ENCODE measurements at places on chromosomes 2 and 18.

DNA sequence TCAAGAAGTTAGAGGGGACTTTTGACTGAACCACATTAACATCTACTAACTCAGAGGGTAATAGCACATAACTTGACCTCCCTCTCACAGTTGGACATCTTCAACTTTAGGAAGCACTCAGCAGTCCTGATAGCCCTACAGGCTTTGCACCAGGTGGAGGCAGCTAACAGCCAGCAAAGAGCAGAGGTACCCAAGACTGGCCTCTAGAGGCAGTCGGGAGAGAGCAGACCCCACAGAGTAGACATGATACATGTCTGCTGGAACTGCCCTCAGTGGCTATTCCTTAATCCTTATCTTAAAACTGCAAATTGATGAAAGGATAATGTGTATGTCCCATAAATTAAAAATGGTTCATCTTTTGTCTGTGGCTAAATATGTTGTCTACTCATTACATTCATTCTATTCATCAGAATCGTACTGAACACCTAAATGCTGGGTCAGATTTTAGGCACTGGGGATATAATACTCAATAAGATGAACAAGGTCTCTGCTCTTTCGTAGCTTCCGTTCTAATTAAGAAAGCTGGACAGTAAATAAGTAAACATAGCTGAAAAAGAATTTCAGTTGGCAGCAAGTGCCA, 49.8 kb downstream of the CAB39 start:
- DNase-seq: no peak

DNA sequence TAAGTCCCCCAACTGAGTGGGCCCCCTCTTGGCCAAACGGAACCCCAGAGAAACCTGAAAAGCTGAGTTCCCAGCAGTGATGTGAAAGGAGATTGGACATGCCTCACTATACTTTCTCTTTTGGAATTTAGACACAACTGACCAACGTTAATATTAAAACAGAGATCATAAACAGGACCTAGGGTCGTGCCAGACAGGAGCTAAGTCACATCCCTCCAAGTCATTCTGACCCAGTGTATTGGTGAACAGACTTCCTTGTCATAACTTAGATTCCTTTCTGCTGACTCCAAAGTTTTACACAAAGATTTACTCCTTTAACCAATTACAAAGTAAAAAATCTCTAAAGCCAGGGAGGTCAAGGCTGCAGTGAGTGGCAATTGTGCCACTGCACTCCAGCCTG, 46.9 kb downstream of the UXS1 start:
- DNase-seq: no peak

- DNase-seq: no peak
These were observed 10.0 kb upstream of the ZNF396 start for GRCh38 chr18:35387152-35387571.

DNA sequence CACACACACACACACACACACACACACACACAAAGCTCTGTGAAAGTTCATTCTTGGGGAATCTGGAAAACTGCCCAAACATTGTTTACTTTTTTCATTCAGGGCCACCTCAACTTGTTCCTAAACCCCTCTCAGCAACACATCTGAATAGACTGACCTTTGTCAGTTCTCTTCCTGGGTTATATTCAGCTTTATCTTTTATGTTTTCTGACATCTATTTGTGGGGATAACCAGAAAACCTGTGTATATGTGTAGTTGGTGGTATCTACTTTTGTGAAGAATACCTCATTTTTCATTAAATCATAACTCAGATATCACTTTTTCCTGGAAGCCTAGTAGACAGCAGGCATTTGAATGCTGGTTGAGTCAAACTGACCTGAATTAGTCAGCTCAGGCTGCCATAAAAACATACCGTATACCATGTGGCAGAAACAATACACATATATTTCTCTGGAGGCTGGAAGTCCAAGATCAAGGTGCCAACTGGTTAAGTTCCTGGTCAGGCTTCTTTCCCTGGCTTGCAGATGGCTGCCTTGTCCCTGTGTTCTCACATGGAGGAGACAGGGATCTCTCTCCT, 11.0 kb upstream of the RNF144A start:
- no peak for DNase-seq

Measured in body of pancreas (tissue), 4 donors.